ENCODE measurements at places on chromosomes 4 and X.

- DNase-seq = no peak
These were observed 482 bp downstream of the RNF4 start for GRCh38 chr4:2469192-2469984.

DNA sequence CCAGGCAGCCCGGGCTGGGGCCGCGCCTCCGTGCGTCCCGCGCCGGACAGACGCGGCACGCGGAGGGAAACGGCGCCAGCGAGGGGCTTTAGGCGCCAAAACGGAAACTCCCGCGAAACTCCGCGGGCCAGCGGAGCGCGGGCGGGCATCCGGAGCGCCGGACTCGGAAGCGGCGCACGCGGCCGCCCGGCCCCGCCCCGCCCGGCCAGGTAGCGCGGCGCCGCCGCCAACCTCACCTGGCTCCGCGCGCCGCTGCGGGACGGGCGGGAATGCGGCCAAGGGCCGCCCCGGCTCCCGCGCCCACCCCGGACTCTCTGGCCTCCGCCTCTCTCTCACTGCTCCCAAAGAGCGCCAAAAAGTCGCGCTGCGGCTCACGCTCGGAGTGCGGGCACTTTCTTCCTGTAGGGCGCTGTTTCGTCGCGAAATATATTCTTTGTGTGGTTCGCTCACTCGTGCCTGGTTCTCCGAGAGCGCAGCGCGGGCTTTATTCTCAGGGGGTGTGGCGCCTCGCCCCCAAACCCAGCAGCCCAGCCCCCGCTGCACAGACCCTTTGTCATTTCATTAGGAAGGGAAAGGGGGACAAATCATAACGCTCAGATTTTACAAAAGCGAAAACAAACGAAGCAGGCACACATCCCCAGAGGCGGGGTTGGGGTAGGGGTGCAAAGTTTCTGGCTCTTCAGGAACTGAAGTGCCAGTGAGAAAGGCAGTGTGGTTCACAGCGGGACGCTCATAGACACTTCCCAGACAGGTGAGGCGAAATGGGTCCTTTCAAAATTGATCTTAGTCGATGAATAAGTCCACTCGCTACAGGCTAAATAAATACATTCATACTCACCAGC, 961 bp upstream of the MBNL3 start:
- DNase-seq = no peak

DNA sequence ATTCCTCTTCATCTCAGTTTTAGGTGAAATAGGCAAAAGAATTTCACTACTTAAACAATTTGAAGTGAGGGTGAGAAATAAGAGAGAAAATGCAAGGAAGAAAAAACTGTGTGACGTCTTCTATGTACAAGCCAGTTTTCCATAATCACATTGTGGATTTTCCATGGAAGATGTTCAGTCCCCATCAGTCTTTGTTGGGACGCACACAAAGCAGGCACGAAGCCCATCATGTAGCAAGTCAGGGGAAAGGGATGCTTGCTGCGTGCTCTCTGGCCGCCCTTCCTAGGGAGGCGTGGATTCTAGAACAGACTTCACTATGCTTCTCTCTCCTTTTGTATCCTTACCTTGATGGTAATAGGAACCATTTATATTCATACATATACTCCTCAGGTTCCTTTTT, 54.7 kb downstream of the RBPJ start:
- no peak for DNase-seq

- DNase-seq = no peak
These were observed 3.0 kb downstream of the GRIPAP1 start for GRCh38 chrX:48999030-48999429.

DNA sequence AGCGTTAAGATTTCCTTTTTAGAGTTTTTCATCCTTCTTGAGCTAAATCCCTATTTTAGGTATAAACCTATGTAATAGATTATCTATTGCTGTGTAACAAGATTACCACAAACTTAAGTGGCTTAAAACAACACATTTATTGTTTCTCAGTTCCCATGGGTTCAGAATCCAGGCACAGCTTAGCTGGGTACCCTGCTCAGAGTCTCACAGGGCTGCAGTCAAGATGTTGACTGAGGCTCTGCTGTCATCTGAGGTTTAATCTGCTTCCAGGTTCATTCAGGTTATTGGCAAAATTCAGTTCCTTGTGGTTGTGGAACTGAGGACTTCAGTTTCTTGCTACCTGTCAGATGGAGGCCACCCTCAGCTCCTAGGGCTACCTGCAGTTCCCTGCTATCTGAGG, 60.9 kb downstream of the GK start:
- DNase-seq = no peak

GRCh38 chr4:2390784-2391421, 27.5 kb downstream of the ZFYVE28 start:
- DNase-seq = no peak
